ENCODE measurements at places on chromosomes 13 and 19.

DNA sequence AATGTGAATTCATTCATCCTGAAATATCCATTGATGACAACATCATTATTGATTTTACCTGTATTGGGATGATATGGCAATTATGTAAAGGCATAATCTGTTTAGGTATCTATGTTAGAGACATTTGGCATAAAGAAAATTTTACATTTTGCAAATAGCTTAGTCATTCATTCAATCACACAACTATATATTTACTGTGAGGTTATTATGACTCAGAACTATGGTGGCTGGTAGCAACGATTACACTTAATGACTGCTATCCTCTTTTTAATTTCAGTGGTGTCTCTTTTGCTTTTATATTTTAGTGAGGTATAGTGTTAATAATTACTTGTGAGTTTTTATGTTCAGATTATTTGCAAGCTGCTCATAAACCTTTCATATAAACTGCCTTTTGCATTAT is 955.9 kb downstream of the SLITRK6 start:
- no peak for DNase-seq

DNA sequence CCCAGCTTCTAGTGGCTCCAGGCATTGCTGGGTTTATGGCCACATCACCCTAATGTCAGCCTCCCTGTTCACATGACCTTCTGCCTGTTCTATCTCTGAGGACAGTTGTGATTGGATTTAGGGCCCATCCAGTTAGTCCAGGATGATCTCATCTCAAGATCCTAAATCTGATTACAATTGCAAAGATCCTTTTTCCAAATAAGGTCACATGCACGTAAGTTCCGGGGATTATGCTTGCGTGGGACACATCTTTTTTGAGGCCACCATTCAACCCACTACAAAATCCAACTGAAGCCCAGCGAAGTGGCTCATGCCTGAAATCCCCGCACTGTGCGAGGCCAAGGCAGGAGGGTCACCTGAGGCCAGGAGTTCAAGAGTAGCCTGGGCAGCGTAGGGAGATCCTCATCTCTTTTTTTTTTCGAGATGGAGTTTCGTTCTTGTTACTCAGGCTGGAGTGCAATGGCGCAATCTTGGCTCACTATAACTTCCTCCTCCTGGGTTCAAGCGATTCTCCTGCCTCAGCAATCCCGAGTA is 12.3 kb downstream of the PLD3 start:
- DNase-seq = no peak

- DNase-seq = no peak
Measured at GRCh38 chr13:42153199-42154113, 105.0 kb downstream of the DGKH start.

DNA sequence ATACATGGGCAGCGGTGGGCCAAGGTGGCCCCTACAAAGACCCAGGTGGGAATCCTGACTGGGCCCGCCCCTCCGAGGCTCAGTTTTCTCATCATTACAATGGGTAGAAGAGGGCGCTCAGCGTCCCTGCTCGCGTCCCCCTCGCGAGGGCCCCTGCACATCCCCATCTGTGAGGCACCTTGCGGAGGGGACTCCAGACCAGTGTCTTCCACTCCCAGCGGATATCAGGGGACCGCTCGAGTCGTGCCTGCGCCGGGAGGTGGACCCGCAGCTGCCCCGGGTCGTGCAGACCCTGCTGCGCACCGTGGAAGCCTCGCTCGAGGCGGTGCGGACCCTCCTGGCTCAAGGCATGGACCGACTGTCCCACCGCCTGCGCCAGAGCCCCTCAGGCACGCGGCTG is 15.3 kb upstream of the COLGALT1 start:
- no peak for DNase-seq

GRCh38 chr13:112376050-112376681 is at the start of gene SPACA7:
SPACA7 (plus strand) TSS chr13:112376355; CDS start chr13:112376386, 31 bp downstream.
- no peak for DNase-seq

GRCh38 chr19:37909661-37910199 is 2.7 kb downstream of the SIPA1L3 start:
- DNase-seq = no peak

- DNase-seq = no peak
Measured at GRCh38 chr13:21181671-21182070, 5.2 kb downstream of the MRPL57 start.

DNA sequence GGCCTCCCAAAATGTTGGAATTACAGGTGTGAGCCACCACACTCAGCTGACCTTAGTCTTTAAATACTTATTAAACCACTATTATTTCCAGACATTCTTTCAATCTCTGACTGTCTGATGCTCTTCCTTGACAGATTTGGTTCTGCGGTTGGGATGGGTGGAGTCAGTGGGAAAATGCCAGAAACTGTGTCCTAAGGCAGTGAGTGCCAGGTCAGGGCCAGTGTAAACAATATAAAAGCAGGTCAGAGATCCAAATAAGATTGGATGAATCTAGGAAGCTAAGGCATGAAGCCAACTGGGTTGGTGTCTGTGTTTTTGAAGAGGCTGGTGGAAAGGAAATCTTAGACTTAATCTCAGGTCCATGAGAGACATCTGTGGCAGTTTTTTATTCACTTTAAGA is 74.7 kb downstream of the KLF5 start:
- no peak for DNase-seq

- no peak for DNase-seq
Measured at GRCh38 chr13:50417597-50417996, 402.4 kb downstream of the KCNRG start.

- peak; percentile 79 for DNase-seq
Measured at GRCh38 chr13:99916366-99917103, 55.0 kb downstream of the ZIC5 start.

GRCh38 chr13:51026016-51026415 is 85.1 kb downstream of the C13orf42 start:
- no peak for DNase-seq

- no peak for DNase-seq
Measured at GRCh38 chr13:101738336-101738735, 285.9 kb downstream of the ITGBL1 start.

- DNase-seq = no peak
Measured at GRCh38 chr13:93625536-93625935, 398.9 kb downstream of the GPC6 start.

DNA sequence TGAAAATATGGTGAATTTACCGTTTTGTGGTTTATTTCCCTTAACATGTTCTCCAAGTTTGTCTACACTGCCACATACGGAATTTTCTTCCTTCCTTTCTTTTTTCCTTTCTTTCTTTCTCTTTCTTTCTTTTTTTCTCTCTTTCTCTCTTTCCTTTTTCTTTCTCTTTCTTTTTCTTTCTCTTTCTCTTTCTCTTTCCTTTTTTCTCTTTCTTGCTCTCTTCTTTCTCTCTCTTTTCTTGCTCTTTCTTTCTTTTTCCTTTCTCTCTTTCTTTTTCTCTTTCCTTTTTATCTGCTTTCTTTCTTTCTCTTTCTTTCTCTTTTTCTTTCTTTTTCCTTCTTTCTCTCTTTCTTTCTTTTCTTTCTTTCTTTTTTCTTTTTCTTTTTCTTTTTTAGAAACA is 1962.3 kb upstream of the PCDH20 start:
- DNase-seq = no peak

DNA sequence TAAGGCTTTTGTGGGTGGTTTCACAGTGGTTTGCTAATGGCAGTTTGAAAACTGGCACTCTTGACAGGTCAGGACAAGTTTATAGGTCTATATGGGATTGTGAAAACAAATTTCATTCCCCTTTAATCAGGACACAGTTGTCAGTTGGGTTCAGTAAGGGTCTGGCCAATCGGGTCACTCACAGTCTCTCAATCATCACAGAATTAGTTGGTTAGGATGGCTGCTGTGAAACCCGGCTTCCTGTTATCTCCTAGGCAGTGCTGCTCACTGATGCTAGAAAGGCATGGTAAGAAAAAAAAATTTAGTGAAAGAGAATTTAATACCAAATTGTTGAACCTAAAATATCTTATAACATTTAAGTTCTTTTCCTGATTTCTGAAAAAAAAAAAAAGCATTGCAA is 1730.1 kb downstream of the EFNB2 start:
- no peak for DNase-seq

DNA sequence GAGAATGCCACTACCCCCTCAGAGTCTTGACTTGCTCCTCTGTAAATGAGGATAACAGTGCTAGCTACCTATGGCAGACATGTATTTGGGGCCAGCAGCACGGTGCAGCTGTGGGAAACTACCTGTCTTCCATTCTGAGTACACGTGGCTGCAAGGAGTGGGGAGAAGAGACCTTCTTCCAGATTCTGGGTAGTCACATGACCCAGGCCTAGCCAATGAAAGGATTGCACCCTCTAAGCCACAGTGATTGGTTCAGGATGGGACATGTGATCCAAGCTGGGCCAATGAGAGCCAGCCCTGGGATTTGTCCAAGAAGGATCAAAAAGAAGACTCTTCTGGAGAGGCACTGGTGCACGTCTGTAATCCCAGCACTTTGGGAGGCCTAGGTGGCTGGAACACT is 5.5 kb downstream of the ZNRF4 start:
- DNase-seq = no peak

GRCh38 chr13:76455960-76456359 is 430.2 kb downstream of the KCTD12 start:
- DNase-seq = peak; percentile 68

GRCh38 chr19:32038961-32039360 is 306.4 kb upstream of the ZNF507 start:
- no peak for DNase-seq

DNA sequence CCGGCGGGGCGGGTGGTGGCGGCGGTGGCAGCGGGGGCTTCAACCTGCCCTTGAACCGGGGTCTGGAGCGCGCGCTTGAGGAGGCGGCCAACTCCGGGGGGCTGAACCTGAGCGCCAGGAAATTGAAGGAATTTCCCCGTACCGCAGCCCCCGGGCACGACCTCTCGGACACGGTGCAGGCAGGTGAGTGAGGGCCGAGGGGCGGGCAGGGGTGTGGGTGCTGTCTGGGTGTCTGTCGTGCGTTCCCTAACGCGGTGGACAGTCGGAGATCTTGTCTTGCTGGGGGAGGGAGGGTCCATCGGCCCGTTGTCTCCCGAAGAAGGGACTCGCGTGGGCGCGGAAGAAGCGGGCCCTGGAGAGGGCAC is 533 bp downstream of the LRCH1 start:
- no peak for DNase-seq

GRCh38 chr13:111415765-111416164 is 95.3 kb downstream of the TEX29 start:
- no peak for DNase-seq

- no peak for DNase-seq
Measured at GRCh38 chr13:37515226-37515625, 83.3 kb downstream of the POSTN start.

DNA sequence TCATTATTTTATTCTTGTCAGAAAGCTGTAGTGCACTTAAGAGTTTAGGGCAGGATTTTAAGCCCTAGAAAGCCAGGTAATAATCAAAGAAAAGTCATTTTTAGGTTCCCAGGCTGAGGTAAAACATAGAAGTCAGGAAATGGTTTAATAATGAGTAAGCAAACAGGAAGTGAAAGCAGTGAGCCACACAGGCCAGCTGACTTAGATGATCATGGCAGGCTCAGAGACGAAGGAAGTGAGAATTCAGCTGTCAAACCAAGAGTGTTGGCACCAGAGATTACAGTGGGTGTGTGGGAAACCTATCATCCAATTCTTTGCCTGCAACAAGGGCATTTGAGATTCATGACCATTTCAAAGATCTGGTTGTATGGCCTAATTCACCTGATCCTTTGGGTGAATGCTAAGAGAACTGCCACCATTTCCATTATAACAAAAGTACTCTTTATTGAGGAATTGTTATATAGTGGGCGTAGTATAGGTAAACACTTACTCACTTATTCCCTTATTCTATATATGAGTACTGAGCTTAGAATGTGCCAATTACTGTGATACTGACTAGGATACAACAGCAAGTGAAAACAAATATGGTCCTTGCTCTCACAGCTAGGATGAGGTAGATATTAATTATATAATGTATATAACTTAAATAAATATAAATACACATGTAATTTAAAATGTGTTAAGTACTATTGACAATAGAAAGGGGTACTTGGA is 103.7 kb upstream of the EDNRB start:
- peak; percentile 48 for DNase-seq
